Right lobe of liver (tissue), 6 donors: ENCODE measurements at places on chromosomes 3 and 15.

DNA sequence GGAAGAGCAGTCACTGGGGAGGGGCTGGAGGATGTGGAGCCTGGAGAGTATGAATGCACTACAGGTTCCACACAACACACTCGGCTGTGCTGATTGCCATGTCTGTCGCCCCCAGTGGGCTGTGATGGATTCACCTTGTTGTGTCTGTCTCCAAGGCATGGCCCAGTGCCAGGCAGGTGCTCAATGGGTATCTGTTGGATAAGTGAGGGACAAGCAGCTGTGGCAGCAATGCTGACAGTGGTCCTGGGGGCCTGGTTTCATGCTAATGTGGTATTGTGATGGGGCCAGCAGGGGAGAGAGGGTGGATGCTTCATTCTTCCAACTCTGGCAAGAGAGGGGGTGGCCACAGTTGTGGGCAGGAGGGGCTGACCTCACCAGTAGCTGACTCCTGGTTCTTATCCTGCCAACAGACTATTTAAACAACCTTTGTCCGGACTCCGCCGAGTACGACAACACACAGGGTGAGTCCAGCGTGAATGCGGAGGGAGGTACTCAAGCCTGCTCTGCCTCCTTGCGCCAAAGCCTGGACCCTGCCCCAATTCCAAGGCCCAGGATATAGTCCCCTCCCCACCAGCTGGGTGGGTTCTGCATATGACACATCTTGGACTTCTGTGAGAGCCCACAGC lies 47.3 kb upstream of the NR2C2 start:
- peak; percentile 89 for DNase-seq

GRCh38 chr15:70297465-70298058 lies 199.8 kb upstream of the TLE3 start:
- DNase-seq = no peak

GRCh38 chr3:100340527-100340926 lies 6.0 kb downstream of the NIT2 start:
- DNase-seq = no peak

GRCh38 chr15:90058308-90058707 lies 44.0 kb downstream of the IDH2 start:
- DNase-seq = no peak

GRCh38 chr3:114672692-114673447 lies 379.0 kb downstream of the TIGIT start:
- no peak for DNase-seq

GRCh38 chr3:172285844-172286243 lies 162.4 kb downstream of the GHSR start:
- no peak for DNase-seq

DNA sequence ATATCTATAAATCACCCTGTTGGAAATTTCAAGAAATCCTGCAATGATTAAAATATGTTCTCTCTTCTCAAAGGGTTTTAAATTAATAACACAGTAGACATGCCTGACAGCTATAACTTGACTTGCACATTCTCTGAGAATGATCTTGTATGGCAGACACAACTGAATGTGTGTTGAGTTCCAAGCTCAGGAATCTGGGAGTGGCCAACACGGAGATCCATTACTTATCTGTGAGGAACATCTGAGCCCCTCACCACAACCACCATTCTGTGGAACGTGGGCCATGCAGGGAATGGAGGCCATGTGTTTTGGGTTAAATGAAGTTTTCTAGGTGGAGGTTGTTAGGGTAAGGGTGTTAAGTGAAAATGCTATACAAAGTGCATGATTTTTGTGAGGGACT lies 105.3 kb upstream of the CHMP2B start:
- no peak for DNase-seq

- DNase-seq = no peak
Observed at GRCh38 chr15:98514034-98514622, 134.2 kb upstream of the IGF1R start.

DNA sequence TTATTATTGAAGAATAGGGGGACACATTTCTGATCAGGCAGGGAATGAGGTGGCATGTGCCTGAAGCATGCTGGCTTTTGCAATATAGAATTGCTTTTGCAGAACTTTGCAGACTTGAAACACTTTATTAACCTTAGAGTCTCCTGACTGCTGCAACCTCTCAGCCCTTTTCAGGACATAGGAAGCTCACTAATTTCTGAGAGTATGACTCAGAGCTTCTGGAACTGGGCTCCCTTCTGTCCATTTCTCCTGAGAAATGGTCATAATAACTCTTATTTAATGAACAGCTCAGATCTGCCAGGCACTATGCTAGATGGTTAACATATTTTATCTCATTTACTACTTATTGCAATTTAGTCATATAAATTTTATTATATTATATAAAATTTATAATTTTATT lies 38.6 kb upstream of the DGKG start:
- no peak for DNase-seq

DNA sequence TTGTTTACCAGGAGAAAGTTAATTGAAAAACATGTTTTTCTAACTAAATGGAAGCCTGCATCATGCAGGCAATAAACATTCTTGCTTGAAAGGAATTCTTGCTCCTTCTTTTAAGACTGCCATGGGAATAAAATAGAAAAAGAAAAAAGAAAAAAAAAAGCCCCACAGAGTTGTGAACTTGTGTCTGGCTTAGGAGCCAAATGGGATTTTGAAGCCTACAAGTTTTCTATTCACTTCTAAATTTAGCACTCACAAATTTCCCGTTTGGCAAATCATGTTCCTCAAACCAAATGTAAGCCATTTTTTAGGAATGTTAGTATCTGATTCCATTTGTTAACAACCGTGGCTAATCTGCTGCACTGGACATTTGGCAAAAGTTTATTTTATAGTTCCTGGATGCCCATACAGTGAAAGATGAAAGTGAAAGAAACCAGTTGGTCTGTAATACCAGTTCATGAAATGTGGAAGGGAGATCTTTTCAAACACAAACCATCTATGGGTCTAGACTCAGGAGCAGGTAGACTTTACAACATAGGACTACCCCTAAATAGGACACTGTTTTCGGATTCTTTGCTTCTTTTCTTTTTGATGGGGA lies 133.8 kb upstream of the GMNC start:
- DNase-seq = no peak

DNA sequence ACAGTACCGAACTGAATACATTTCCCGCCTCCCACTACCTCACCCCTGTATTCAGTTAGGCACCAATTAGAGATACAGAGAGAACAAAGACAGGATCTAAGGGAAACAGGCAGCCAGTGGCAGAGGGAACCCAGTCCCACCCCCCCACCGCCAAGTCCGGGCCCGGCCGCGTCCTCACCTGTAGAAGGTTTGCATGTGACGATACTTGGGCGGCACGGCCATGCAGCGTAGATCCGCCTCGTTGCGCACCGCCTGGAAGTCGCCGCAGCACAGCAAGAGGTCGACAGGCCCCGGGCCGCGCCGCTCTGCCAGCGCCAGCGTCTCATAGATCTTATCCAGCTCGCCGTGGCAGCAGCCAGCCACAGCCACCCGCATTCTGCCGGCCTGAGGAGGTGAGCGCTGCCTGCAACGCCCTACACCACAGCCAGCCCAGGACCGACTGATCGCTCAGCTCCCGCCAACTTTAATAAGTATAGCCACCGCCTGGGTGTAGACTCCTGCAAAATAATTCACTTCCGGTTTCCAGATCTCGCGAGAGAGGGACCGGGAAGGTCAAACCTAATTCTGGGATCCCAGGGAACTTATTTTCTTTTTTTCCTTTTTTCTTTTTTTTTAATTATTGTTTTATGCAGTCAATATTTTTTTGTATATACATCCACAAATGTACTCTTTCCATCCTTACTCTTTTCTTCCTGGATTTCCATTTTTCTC lies at the start of gene DBR1:
DBR1 (minus strand) TSS at position 501 of the 711 bp plus-strand sequence; CDS start at position 375, 126 bp downstream.
- peak; percentile 74 for DNase-seq

DNA sequence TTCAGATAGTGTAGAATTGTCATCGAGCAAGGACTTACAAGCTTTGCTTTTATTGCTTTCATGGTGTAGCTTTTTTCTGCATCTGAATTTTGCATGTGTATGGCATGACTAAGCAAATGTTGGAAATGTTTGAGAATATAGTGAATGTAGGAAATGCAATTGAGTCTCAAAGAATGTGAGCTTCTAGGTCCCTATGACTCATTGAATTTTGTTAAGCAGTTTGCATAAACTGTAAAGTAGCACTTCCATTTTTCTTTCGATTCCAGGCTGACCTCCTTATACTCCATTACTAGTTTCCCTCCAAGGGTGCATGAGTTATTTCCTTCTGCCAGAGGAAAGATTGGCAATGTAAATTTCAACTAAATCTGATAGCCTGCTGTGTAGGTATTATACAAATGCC lies 619.2 kb downstream of the DIPK2A start:
- no peak for DNase-seq

DNA sequence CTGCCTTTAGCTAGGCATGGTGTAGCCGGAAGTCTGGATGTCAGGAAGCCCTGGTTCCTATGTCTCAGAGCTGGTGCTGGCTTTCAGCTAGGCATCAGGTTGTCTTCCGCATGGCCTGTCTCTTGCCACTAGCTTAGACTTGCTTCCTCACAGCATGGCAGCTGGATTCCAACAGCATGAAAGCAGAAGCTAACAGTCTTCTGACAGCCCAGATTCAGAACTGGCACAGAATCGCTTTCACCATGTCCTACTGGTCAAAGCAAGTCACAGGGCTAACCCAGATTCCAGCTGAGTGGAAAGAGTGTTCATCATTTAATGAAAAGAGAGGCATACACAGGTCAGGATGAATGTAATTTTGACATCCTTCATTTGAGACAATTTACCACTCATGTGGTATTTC lies 1050.5 kb downstream of the ROBO2 start:
- DNase-seq = no peak

- peak; percentile 67 for DNase-seq
Observed at GRCh38 chr15:72358650-72359171, 17.1 kb downstream of the HEXA start.

GRCh38 chr15:41416742-41417417 lies at the start of gene RTF1:
Gene RTF1 (plus strand): TSS chr15:41417095. CDS start chr15:41417116, 21 bp downstream.
- DNase-seq = peak; percentile 98

- DNase-seq = no peak
Observed at GRCh38 chr15:98842973-98843285, 164.7 kb downstream of the PGPEP1L start.

GRCh38 chr15:53580366-53580765 lies 179.1 kb downstream of the WDR72 start:
- no peak for DNase-seq

- no peak for DNase-seq
Observed at GRCh38 chr3:173199568-173199967, 58.5 kb upstream of the SPATA16 start.

- no peak for DNase-seq
Observed at GRCh38 chr3:126533506-126533905, 9.6 kb downstream of the CHST13 start.

GRCh38 chr3:16692486-16693344 lies 87.5 kb upstream of the DAZL start:
- no peak for DNase-seq

GRCh38 chr3:128054367-128054766 lies 2.1 kb downstream of the SEC61A1 start:
- DNase-seq = no peak

GRCh38 chr15:64070965-64071851 lies 22.4 kb downstream of the CIAO2A start:
- DNase-seq = peak; percentile 87

GRCh38 chr3:195888981-195889869 lies 19.1 kb downstream of the TNK2 start:
- DNase-seq = no peak

GRCh38 chr15:30073915-30074314 lies 8.8 kb upstream of the GOLGA8J start:
- no peak for DNase-seq

- no peak for DNase-seq
Observed at GRCh38 chr3:42655980-42656679, 2.6 kb downstream of the ZBTB47 start.

- DNase-seq = no peak
Observed at GRCh38 chr3:161770484-161771386, 274.1 kb downstream of the OTOL1 start.

DNA sequence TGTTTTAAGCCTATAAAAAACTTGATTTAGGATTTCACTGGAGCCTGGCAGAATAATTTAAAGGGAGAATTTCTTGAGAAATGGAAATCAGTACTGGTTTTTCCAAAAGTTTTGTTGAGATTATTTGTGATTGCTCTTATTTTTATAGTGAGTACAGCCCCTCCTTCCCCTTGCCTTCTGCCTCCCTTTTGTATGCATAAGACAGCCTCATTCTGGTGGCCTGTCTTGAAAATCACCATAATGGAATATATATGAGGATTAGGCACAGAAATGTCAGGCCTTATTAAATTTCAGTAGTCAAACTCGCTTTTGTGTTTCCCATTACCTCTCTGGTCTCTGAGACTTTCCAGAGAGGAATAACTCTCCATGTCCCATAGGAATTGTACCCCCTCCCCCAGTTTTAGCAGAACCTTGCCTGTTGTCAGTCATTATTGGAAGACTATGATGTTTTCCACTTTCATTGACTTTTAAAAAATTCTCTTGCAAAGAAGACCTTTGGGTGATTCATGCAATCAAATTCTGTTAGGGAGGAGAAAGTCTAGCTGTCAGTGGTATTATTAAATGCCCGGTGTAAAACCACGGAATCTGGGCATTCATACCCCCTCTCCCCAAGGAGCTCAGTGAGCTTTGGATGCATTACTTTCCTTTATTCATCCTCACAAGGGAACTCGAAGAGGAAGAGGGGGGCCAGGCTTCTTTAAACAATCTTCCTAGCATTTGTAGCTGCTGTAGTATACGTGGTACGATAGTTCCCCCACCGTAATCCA lies 171.6 kb upstream of the TSC22D2 start:
- no peak for DNase-seq

GRCh38 chr3:140441006-140441405 lies 236.9 kb upstream of the TRIM42 start:
- no peak for DNase-seq

- no peak for DNase-seq
Observed at GRCh38 chr3:158492685-158493084, 78.3 kb upstream of the MLF1 start.

GRCh38 chr3:61483997-61484396 lies 77.4 kb upstream of the PTPRG start:
- DNase-seq = no peak

DNA sequence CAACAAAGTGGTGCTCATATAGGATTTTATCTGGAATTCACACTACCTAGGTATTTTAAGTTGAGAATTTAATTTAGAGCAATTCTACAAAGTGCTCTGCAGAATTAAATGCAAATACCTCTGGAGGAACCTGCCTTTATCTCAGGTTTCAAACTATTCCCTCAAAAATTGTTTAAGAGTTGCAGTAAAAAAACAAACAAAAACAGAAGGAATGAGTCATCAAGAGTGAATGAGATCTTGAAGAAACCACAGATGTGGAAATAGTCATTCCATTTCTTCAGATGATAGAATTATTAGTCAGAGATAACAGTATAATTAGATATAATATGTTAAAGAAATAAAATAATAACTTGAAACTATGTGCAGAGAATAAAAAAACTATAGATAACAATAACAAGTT lies 80.8 kb upstream of the SCN5A start:
- DNase-seq = no peak

DNA sequence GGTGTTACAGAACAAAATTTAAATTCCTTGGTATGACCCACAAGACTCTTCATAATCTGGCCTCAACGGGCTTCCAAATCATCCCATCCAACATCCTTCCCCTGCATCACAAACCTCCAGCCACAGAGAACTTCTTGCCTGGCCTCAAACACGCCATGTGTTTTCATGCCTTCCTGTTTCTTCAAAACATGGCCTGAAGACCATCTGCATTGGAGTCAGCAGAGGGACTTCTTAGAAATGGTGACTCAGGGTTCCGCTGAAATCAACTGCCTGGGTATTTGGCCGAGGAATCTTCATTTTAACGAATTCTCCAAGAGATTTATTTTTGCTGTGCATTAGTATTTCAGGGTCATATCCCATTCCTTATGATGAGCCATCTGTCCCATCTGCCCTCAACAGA lies 138.1 kb upstream of the RAP2B start:
- DNase-seq = no peak

GRCh38 chr3:17632401-17633100 lies 109.9 kb downstream of the TBC1D5 start:
- DNase-seq = no peak
